Caki2 (cell line): ENCODE measurements at places on chromosomes 16 and 17. TPM values are rescaled to one million over a fixed set of nuclear protein-coding genes. Genes with fewer than 3 reads are reported as not detected.
A peak's percentile ranks its signal among the peaks of the same experiment; 100 is the strongest.

GRCh38 chr16:24347556-24347955, 91.4 kb downstream of the CACNG3 start:
- DNase-seq, result no peak

DNA sequence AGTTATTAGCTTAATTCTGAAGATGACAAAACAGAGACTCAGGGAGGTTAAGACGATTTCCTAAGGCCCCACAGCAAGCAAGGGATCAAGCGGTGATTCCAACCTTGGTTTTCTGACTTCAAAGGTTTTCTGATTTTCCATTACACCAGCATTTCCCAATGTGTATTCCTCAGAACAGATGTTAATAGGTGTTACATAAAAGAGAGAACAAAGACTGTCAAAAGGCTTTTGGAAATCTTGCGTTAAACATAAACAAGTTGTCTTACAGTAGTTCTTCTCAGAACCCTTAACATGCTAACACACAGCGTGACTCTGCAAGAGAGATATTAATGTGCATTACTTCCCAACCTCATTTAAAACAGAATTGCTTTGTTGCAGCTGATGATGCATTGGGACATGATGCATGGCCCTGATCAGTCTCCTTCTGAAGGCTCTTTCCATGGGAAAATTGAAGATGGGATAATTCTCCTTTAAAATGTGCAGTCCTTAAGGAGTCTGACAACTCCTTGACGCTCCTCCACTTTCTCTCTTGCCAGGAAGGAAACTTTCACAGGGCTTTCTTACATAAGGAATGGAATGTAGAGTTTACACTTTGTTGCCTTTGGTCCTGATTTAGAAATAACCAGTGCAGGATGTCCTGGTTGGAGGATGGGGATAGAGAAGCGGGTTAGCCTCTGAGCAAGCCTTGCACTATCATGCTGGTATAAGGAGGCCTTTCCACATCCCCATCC, 21.5 kb upstream of the MMD start:
- no peak for DNase-seq

- DNase-seq, result no peak
These were observed 6.3 kb upstream of the SECTM1 start for GRCh38 chr17:82339634-82340580.

- no peak for DNase-seq
These were observed 7.5 kb downstream of the IL4R start for GRCh38 chr16:27321013-27321915.

- no peak for DNase-seq
These were observed 237.3 kb downstream of the XYLT1 start for GRCh38 chr16:17233318-17234002.

- no peak for DNase-seq
These were observed 3.3 kb upstream of the BRD7 start for GRCh38 chr16:50371936-50372595.

DNA sequence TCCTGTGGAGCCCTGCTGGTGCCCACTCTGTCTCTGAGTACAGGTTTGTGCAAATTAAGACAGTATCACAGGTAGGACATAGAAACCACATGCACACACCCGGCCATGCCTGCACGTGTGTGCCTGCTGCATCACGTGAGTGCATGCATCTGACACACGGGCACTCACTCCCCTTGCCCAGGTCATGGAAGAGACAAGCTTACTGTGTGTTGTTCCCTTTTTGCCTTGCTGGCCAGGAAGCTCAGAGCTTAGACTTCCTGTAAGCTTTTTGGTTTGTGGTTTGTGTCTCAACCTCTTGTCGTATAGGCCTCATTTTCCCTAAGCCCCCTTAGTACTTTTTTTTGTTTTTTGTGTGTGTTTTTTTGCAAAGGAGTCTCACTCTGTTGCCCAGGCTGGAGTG, 25.0 kb downstream of the ZNF469 start:
- DNase-seq, result no peak

DNA sequence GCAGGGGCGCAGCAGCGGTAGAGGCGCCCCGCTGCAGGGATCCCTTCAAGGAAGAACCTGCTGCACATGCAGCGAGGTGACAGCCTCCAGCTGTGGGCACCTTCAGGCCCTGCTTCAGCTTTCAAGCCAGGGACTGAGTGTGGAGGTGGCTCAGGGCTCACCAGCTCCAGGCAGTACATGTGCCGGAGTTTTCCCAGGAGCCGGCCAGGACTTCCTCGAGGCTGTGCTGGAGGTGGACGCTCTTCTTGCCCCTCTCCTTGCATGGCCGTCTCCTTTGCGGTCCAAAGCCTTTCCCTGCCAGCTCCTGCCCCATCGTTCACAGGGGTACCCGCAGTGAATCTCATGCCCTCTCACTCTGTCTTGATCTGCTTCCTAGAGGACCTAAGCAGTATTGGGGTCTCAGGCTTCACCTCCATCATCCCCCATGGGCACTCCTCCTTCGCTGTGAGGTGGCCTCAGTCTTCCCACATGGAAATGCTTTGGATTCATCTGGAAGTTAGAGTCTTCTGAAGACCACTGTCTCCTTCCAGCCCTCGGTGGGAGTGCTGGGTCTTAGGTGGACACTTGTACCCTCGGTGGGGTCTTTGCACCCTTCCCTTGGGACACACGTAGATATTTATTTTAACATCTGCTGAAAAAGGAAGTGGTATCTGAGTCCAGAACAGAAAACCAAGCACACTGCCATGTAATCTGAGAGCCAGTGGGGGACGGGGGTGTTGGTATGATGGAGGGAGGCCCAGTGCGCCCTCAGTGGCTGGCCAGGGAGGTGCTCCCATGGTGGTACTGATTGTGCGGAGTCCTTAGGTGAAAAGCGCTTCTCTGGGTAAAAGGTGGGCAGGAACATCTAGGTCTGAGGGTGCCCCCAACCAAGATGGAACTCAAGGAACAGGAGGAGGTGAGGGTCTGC, 7.0 kb downstream of the XYLT2 start:
- no peak for DNase-seq

DNA sequence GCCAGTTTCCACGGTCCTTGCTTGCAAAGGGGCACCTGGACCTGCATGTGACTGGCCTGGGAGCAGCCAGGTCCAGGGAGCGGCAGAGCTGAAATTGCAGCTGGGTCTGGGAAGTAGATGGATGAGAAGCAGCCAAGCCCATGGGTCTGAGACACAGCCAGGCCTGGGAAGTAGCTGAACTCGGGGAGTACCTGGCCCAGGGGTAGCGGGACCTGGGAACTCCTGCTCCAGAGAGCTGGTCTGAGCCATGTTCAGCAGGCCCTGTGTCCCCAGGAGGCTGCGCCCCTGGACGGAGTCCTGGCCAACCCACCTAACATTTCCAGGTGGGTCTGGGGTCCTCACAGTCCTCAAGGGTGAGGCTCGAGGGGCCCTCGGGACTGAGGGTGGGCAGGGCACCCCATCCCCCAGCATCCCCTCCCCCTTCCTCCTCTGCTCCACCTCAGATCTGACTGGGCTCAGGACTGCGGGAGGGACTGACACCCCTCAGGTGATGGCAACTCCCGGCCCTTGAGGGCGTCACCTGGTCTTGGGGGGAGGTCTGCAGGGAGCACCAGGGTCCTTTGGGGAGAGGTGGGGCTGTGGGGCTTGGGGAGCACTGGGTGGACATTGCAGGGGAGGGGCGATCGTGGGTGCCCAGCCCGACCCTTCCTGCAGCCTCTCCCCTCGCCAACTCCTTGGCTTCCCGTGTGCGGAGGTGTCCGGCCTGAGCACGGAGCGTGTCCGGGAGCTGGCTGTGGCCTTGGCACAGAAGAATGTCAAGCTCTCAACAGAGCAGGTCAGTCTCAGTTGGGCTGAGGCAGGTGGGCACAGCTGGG, 3.0 kb downstream of the MSLN start:
- no peak for DNase-seq

DNA sequence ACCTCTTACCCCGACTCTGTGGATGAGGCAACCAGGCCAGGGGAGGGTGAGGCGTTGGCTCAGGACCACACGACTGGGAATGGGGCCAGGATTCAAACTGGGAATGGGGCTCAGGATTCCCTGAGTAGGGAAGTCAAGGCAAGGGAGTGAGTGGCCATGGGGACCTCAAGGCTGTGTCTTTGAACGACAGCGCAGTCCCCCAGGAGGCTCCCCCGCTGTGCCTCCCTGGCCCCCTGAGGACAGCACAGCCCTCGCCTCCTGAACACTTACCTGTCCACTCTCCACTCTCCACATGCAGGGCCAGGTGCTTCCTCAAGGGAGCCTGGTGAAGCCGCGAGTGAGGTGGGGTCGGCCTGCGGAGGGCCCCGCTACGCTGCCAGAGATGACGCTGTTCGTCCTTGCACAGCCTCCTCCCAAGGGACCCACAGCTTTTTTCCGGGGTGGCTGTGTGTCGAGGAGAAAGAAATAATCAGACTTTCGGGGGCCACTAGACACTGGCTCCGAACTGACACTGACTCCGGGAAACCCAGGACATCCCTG, 6.9 kb downstream of the ZNF469 start:
- DNase-seq, result no peak

DNA sequence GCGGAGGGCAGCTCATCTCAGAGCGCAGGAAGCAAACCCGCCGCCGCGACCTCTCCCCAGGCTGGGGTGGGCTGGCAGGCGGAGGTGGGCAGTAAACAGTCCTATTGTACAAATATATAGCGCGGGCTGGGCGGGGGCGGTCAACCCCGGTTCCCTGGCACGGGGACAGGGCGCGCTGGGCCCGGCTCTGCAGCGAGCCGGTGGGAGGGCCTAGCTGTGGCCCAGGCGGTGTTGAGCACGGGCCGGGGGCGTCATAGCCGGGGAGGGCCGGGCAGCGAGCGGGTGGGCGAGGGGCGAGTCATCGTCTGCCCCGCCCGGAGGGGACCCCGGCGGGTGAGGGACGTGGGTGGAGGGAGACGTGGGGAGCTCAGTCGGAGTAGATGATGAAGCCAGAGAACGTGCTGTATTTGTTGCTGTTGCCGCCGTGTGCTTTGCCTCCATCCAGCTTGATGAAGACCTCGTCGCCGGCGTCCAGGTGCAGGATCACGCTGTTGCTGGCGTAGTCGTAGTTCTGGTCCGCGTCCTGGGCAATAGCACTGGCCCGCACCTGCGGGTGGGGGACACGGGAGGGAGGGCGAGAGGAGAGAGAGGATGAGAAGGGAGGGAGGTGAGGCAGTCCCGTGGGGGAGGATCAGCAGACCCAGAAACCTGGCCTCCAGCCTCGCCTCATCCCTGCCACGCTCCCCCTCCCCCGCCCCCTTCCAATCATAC, 8.1 kb downstream of the C1QL1 start:
- DNase-seq, result no peak

GRCh38 chr17:83152745-83153611, 73.6 kb downstream of the METRNL start:
- no peak for DNase-seq

GRCh38 chr17:14150619-14151018, 81.3 kb downstream of the COX10 start:
- no peak for DNase-seq

- DNase-seq, result no peak
These were observed 20.7 kb downstream of the MMP15 start for GRCh38 chr16:58046054-58046881.

DNA sequence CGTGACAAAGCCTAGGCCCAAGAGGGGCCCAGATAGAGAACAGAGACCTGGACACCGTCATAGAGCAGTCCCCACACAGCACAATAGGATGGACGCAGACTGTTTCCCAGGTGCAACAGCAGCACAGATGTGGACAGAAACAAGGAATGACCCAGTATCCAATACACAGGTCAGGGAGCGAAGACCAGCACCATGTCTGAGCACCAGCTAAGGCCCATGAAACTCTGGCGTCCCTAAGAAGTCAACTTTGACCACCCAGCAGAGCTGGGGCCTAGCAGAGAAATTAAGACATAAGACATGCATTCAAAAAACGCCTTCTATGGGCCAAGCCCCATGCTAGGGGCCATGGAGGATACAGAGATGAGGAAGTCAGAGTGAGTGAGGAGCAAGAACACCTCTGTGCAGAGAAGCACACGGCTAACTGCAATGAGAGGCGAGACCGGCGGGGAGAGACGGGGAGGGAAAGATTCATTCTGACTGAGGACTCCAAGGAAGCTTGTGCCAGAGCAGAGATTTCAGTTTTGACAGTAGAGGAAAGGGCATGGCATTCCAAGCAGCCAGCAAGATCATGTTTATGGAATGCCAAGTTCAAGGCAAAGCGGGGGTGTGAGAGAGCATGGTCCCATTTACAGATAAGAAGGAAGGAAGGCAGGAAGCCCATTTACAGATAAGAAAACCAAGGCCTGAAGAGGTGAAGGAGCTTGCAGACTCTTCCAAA, 50.8 kb downstream of the PITPNM3 start:
- no peak for DNase-seq

DNA sequence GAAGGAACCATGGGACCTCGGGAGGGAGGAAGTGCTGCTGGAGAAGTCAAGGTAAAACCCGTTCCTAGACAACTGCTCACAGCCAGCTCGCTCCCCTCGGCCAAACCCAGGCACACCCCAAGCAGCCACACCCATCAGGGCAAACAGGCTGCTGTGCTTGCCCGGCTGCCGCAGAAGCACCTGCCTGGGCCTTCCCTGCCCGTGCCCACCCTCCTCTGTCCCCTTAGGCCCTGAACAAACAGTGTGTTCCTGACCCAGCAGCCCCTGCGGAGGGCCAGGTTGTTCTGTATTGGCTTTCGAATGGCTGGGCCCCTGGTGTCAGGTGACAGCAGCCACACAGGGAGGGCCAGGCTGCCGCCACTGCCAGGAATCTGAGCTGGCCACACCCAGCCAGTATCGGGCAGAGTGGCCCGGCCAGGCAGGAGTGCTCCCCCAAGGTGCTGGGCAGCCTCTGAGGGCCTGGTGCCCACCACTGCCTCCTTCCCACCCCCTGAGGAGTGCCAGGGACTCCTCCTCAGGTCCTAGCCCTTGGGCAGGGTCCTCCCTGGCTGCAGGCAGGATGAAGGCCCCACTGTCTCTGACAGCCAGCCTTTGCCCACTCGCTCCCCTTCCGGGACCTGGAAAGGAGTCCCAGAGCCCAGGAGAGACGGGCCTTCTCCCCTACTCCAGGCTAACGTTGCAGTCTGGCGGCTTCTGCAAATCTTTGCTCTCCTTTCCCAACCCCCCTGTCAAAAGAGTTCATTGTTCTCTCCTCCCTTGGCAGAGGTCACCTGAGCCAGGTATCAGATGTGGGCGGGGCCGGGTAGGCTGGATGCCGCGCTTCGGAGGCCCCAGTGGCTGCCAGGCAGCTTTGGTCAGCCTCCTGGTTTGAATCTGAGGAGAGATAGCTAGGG, 24.0 kb downstream of the LLGL2 start:
- peak; percentile 16 for DNase-seq

DNA sequence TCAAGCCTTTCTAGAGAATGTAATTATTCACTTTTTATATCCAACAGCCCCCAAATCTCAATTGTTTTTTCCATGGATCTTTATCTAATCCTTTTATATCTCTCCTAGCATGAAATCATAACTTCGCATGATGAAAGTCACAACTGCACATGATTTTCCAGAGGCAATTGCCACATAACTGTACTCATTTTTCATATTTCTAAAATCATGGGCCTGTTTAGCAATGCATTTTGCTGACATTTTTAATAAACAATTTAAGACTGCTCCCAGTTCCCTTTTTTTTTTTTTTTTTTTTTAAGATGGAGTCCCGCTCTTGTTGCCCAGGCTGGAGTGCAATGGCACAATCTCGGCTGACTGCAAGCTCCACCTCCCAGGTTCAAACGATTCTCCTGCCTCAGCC, 83.5 kb downstream of the VMP1 start:
- DNase-seq, result no peak

The FOXL1 gene
- 5.0 and 11.4 TPM in 2 replicates for total RNA-seq

The EZH1 gene
- 8.2 and 21.3 TPM in 2 replicates for total RNA-seq

The RHBDL3 gene
- total RNA-seq, result 4.5 and 7.2 TPM in 2 replicates

The KARS1 gene
- 178 and 198 TPM in 2 replicates for total RNA-seq

The SLC5A10 gene
- not detected in 2 replicates for total RNA-seq

The LGALS3BP gene
- total RNA-seq, result 345 and 478 TPM in 2 replicates

The PTX4 gene
- total RNA-seq, result not detected in 2 replicates

The MYLK3 gene
- total RNA-seq, result 0.06 TPM in 1 of 2 replicates, not detected in the other
